Hindlimb muscle (tissue), 1 donor: ENCODE measurements at places on chromosomes 16 and 17.

GRCh38 chr17:10062691-10063385 lies 135.6 kb downstream of the GAS7 start:
- DNase-seq, result no peak

DNA sequence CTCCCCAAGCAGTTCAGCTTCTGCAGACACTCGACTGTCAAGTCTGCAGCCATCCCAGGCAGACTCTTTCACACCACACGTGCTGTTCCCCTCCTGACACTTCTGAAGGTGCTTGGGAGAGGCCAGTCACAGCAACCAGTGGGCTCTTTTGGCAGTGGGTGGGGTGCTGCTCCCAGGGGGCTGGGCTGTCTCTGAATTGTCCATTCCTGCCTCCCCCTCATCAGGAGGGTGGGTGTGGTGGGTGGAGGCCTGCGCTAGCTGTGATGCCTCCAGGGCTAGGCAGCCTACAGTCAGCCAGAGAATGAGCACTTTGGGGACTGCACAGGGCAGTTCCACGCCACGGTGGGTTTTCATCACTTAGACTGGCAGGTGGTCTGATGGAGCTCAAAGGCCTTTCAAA lies 10.3 kb downstream of the STARD3 start:
- DNase-seq, result no peak

DNA sequence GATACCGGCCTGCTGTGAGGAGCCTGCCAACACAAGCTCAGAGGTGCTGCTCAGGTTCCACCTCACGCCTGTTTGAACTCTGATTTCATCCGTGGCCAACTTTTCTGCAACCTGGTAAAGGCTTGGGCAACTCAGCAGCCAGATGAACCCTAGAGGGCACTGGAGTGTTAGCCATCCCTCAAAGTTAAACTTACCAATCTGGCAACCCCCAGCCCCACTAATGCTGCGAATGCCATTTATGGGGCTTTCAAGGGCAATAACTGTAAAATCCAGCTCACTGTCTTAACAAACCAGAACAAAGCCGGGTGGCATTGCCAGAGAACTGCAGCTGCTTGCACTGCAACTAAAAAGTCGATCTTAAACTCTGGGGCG lies 105.5 kb downstream of the AXIN2 start:
- peak; percentile 22 for DNase-seq

GRCh38 chr17:49738456-49739163 lies 25.3 kb downstream of the FAM117A start:
- DNase-seq, result no peak

GRCh38 chr16:9256196-9256595 lies 164.8 kb downstream of the HAPSTR1 start:
- DNase-seq, result no peak

GRCh38 chr16:73553941-73554660 lies 506.2 kb upstream of the ZFHX3 start:
- no peak for DNase-seq

DNA sequence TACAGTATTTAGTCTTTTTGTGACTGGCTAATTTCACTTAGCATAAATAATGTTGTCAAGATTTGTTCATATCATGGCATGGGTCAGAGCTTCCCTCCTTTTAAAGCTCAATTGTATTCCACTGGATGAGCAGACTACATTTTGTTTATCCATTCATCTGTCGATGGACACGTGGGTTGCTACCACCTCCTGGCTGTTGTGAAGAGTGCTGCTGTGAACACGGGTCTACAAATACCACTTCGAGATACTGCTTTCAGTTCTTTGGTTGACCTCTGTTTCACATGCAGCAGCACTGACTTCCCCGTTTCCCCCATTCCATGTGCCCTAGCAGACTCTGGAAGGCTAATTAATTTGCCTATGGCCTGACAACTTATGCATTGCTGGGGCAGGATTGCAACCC lies 285.4 kb downstream of the SHISA9 start:
- no peak for DNase-seq

DNA sequence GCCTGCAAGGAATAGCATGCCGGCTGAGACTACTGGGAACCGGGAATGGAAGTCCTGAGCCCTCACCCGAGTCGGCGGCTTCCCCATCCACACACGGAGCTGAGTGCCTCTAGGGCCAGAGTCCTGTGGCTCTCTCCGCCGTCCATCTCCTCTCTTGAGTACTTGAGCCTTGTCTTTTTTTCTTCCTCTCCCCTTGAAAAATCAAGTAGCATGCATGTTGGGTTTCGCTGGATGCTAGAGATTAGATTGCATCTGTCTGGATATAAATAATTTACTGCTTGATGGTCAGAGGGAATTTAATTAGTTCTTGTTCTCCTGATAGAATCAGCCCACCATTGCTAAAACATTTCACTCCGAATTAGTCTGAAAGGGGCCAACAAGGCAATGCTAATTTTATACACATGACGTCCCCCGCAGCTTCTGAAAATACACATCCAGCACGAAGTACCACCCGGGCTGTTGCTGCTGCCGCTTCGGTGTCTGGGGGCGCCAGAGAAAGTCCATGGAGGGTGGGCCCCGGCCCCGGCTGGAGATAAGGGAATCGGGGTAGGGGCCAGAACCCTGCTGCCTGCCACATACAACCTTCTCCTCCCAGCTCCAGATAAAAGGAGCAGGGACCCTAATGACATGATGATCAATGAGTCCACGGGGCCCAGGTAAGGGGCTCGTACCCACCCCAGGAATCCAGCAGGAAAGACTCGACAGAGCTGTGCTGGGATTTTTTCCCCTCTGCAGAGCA lies 48.5 kb downstream of the RBFOX3 start:
- no peak for DNase-seq

DNA sequence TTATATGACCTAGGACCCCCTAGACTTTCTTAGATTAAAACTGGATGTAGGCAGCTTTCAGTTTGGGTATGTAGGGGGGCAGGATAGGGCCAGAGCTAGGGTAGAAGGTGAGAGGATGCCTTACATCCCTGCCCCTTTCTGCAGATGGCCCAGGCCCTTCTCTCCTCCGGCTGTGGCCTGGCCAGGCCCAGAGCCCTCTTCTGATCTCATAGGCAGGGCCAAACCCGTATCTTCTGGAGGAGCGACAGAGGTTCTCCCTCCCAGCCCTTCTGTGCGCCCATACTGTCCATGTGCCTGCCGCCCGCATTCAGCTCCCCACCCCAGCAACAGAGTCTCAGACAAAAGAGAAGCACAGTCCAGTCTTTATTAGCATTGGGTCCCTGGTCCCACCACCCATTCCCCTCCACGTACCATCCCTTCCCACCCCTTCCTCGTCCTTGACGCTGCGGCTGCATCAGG lies 2.0 kb upstream of the TSPOAP1 start:
- DNase-seq, result no peak

- DNase-seq, result no peak
Observed at GRCh38 chr17:20008242-20009051, 712 bp upstream of the SPECC1 start.

- no peak for DNase-seq
Observed at GRCh38 chr16:54651440-54652195, 279.0 kb upstream of the IRX5 start.

DNA sequence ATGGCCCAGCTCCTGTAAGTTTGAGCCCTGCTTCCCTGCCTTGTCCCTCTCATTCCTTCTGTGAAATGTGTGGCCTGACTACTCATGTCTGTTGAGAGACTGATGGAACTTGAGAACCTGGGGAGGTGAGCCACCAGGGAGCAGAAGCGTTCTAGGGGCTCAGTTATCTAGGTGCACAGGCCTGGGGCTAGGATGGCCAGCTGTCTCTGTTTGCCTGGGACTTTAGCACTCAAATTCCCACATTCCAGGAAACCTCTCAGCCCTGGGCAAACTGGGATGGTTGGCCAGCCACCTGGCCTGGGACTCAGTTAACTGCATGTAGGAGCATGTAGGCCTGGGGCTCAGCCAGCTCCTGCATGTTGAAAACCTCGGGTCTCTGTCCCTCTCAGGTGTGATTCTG lies 9.3 kb upstream of the EPN3 start:
- no peak for DNase-seq

- DNase-seq, result no peak
Observed at GRCh38 chr16:53358884-53359283, 75.4 kb upstream of the RBL2 start.

GRCh38 chr16:29791845-29792807 lies 1.6 kb downstream of the KIF22 start:
- DNase-seq, result no peak

DNA sequence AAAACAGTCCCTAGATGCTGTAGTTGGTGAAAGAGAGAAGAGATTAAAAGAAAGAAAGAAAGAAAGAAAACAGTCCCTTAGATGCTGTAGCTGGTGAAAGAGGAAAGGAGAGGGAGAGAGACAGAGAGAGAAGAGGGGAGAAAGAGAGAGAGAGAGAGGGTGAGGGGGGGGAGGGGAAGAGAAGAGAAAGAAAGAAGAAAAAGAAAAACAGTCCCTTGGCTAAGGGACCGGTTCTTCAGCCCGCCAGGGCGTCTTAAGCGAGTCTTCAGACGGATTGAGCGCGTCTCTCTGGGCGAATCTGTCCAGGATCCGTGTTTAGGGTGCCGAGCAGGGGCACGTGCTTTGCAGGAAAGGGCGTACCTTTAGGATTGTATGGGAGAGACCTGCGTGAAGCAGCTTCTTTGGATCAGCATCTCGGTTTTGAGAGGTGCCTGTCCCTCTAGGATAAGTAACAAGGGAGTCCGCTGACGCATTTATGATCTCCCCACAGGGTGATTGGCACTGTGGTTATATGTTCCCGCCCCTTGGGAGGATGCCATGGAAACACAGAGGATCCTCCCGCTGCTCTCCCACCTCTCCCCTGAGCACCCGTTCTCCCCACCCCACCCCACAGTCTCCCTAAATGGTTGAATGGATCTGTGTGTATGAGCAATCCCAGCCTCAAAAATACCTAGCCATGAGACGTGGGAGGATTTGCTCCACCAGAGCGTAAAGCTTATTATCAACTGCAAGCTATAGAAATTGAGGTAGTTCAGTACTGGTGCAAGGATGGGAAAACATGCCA lies 16.7 kb downstream of the GNGT2 start:
- peak; percentile 28 for DNase-seq

DNA sequence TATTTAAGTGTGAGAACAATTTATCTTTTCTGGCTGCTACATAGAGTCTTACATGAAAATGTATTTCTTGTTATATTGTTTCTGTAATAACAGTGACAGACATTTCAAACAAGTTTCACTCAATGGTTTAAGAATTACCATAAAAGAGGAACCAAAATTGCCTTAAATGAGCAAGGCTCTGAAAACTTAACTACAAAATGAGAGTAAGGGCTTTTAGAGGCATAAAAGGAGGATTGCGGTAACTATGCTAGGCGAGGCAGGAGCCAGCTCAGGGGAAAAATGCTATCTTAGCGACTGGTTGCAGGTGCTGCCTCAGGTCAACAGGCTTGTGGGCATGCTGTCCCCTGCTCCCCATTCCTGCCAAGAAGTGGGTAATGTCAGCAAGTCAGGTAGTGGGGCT lies 81.7 kb upstream of the MSI2 start:
- DNase-seq, result no peak

DNA sequence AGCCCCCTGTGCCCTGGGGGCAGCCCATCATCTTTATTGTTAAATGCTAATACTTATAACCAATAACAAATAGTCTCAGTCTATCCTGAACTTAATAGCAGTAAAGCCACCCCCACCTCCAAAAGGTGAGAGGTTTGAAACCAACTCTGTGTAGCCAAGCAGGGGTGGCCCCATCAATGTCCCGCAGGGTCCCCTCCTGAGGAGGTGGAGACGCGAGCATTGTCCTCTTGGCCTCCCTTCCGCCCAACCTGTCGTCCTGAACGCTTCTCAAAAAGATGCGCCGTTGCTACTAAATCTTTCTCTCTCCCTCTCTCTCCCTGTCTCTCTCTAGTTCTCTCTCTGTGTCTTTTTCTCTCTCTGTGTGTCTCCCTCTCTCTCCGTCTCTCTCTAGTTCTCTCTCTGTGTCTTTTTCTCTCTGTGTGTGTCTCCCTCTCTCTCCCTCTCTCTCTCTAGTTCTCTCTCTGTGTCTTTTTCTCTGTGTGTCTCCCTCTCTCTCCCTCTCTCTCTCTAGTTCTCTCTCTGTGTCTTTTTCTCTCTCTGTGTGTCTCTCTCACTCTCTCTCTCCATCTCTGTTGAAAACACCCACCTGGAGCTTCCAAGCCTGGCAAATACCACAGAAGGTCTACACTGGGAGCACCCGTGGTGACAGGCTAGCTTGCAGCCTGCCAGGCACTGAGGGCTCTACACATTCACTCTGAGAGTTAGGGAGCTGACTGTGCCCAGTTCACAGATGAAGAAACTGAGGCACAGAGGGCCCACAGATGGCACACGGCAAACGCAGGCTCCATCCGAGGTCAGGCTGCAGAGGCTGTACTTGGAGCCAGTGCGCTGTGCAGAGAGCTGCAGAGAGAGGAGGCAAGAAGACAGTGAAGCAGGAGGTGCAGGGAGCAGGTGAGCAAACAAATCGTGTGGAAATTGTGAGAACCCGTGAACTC lies 185.9 kb downstream of the C16orf95 start:
- no peak for DNase-seq

- no peak for DNase-seq
Observed at GRCh38 chr17:33802349-33803198, 452.5 kb upstream of the CCL2 start.

DNA sequence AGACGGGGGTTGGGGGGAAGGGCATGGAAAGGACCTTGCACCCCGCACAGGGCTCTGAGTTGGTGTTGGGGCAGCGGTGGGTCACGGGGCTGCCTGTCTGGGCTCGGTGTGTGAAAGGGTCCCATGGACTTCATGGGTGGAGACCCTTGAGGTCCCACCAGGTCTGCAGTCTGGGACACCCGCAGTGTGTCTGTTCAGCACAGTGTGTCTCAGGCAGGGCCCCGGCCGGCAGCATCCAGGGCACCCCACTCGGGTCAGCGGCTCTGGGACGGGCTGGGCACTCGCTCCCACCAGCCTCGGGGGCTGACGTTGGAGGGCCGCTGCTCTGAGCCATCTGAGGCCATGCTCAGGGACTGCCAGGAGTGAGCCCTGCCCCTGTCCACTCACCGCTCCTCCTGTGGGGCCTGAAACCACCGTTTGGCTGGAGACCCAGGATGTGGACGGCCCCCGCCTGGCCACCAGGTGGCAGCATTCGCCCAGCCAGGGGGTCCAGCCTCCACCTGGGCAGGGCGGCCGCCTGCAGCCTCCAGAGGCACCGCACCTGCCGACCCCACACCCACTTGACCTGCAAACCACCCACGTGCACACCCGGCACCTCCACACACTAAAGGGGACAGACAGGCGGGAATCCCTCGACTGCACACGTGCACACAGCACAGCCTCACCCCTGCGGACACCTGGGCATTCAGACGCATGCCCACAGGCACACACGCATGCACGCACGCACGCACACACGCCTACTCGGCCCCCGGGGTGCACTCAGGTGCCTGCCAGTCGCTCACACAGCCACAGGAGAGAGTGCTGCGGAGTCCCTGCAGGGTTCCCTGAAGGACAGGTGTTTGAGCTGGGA lies 10.1 kb upstream of the ZFPM1 start:
- DNase-seq, result peak; percentile 67

GRCh38 chr17:4074831-4075495 lies 67.9 kb downstream of the ZZEF1 start:
- peak; percentile 20 for DNase-seq

GRCh38 chr17:15516150-15516549 lies 47.1 kb downstream of the TVP23C start:
- no peak for DNase-seq

DNA sequence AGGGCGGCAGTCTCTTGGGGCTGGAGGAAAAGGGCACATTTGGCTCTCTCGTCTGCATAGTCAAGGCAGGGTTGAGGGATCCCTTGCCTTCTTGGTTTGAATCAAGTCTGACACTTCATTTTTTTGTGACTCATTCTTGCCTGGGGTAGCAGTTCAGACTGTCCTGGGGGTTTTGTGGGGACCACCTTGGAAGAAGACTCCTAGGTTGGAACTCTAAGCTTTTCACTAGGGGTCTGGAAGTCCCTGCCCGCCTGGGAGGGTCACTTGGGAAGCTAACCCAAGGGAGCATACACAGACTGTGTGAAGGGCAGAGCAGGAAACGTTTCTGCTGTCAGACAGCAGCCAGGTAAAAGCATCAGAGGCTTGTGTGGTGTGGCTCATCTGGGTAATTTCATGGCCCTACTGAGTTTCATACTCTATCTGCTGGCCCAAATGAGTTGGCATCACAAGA lies 11.3 kb downstream of the YPEL2 start:
- DNase-seq, result no peak
